ENCODE measurements at places on chromosomes 3 and 15. TPM values are rescaled to one million over a fixed set of nuclear protein-coding genes. Genes with fewer than 3 reads are reported as not detected.

The CCDC9B gene
- total RNA-seq = 0.39 TPM

DNA sequence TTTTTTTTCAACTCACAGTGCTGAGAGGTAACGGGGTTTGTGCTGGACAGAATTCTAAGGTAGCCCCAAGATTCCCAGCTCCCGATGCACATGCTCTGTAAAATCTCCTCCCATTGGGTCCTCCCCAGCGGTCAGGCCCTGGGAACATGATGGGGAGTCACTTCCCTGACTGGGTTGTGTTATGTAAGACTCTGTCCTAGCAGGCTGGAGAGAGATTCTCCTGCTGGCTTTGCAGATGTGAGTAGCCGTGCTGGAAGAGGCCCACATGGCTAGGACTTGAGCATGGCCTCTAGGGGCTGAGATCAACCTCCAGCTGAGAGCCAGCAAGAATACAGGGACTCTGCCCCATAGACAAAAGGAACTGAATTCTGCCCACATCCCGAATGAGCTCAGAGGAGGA is 83.7 kb upstream of the OXTR start:
- H3K4me1 ChIP-seq = no peaks in the 10 kb centered on the region
- H3K36me3 ChIP-seq = no peaks in the 10 kb centered on the region
- no peak for DNase-seq
- no peaks in the 10 kb centered on the region for H3K27me3 ChIP-seq
- no peak overlapping the region for H3K4me3 ChIP-seq
- H3K27ac ChIP-seq = no peak overlapping the region

GRCh38 chr3:69204315-69204957 is 82.0 kb upstream of the LMOD3 start:
- H3K4me1 ChIP-seq = peaks cover 14% of the 10 kb centered on the region
- no peaks in the 10 kb centered on the region for H3K27me3 ChIP-seq

The CFAP91 gene
- total RNA-seq = 0.64 TPM

DNA sequence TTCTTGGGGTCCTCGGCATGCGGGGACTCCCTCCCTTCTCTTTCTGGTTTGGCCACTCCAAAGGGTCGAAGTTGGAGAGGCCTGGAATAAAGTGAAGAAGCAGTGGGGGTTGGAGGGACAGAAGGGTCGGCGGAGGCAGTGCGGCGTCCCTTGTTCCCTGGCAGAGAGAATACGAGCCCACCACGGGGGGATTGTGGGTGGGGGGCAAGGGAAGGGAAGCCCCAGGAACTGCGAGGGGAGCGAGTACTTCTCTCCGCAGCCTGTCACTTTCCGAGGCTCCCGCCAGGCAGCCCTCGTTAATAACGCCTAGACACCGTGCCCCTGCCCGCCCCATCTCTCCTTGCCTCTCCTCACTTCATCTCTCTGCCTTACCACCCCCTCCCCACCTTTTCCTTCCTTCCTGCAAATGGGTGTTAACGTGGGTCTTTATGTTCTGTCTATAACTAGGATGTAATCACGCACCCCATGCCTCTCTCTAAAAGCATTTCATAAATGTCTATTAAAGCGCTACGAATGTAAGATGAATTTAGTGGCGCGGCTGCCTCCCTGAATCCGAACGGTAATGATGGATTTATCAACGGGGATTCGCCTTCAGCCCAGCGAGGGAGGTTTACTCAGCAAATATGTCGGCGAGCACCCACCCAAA is 13.7 kb downstream of the NR2F2 start:
- H3K4me1 ChIP-seq = no peaks in the 10 kb centered on the region
- H3K27me3 ChIP-seq = peaks cover 56% of the 10 kb centered on the region
- no peak overlapping the region for H3K27ac ChIP-seq
- H3K4me3 ChIP-seq = no peak overlapping the region
- H3K36me3 ChIP-seq = no peaks in the 10 kb centered on the region
- DNase-seq = no peak

DNA sequence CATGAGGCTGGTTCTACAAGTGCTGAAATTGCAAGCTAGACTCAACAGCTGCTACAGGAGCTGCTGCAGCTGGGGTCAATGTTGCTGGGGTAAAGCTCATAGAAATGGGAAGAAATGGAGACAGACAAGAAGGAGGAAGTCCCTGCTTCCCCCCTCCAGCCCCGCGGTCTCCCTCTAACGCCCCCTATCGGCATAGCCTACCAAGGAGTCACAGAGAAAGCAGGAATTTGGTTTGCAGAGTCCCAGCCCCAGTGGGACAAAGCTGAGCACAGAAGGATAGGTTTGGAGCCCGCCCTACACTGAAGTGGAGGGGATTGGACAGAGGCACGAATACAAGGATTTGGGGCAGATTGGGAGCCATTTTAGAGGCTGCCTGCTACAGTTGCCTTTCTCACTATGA is 176.9 kb upstream of the ANKRD28 start:
- H3K4me1 ChIP-seq = no peaks in the 10 kb centered on the region
- H3K27ac ChIP-seq = no peak overlapping the region
- no peak overlapping the region for H3K4me3 ChIP-seq
- no peaks in the 10 kb centered on the region for H3K27me3 ChIP-seq
- DNase-seq = no peak

The COX17 gene
- total RNA-seq = 108 TPM

DNA sequence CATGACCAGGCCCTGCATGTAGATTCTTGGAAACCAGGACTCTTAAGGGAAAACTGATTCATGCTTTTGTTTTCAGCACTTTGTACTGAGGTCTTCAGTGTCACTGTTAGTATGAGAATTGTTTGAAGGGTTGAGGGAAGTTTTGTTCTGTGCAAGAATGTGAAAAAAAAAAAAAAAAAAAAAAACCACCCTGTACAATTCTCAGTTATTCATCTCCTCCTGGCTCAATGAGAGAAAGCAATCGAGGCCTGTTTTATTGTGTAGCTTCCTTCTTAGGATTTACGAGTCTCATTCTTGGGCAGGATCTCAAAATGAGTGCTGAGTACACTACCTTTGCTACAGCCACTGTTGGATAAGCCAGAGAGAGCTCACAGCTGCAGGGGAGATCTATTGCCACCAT is 469.5 kb downstream of the CNTN4 start:
- no peak overlapping the region for H3K27ac ChIP-seq
- no peaks in the 10 kb centered on the region for H3K36me3 ChIP-seq
- no peaks in the 10 kb centered on the region for H3K4me1 ChIP-seq
- no peaks in the 10 kb centered on the region for H3K27me3 ChIP-seq

- no peaks in the 10 kb centered on the region for H3K36me3 ChIP-seq
- no peaks in the 10 kb centered on the region for H3K4me1 ChIP-seq
- no peak overlapping the region for H3K27ac ChIP-seq
Measured at GRCh38 chr3:81726735-81727134, 34.7 kb downstream of the GBE1 start.

GRCh38 chr3:128709038-128709437 is 16.9 kb upstream of the RAB7A start:
- no peaks in the 10 kb centered on the region for H3K4me1 ChIP-seq
- H3K27me3 ChIP-seq = no peaks in the 10 kb centered on the region
- no peak overlapping the region for H3K27ac ChIP-seq
- H3K4me3 ChIP-seq = no peak overlapping the region
- no peaks in the 10 kb centered on the region for H3K36me3 ChIP-seq
- no peak for DNase-seq

The STAC gene
- total RNA-seq = not detected

DNA sequence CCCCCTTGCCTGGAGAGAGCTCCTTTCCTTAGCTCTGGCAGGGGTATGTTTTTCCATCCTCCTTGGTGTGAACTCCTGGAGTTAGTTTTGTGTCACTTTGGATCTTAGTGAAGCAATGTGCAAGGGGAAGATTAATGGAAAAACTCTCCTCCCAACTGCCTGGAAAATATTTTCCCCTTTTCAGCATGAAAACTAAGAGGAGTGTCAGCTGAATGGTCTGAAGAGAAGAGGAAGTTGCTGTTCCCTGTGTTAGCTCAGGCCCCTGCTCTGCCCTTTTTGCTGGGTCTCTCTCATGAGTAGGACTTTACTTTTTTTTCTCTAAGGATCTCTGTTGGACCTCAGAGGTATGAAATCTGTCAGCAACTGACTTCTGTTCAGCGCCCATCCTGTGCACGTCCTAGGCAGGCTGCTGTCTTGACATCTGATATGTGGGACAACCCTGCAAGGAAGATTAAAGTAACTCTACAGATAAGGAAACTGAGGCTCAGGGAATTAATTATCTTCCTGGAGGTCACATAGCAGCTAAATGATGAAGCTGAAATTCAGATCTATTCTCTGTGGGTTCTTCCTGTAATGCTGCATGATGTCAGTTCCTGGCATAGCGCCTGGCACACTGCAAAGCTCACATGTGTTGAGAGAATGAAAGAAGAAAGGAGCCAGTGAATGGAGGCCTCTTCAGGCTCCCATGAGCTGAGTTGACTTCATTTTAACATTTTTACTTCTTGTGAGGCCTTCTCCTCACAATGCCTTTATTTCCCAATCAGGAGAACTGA is 109.7 kb upstream of the GALNT15 start:
- H3K4me3 ChIP-seq = no peak overlapping the region
- H3K4me1 ChIP-seq = no peaks in the 10 kb centered on the region
- no peaks in the 10 kb centered on the region for H3K27me3 ChIP-seq
- no peak overlapping the region for H3K27ac ChIP-seq
- no peaks in the 10 kb centered on the region for H3K36me3 ChIP-seq

The PLA2G4D gene
- not detected for total RNA-seq

DNA sequence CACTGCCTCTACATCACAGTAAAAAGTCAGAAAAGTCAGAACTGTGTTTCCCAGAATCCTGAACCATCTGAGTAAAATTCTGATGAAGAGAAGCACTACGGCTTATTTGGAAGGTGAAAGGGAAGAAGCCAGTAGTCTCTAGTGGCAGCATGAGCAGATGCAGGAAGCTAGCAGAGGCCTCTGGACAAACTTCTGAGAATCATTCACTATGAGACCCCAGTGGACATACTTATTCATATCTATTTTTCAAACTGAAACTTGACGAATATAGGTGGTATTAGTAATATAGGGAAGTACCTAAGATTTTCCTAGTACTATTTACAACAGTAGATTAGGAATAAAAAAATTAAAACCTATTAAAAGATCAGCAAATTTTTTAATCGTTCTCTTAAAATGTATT is 272.8 kb upstream of the TTC14 start:
- no peaks in the 10 kb centered on the region for H3K36me3 ChIP-seq
- no peaks in the 10 kb centered on the region for H3K4me1 ChIP-seq
- H3K27me3 ChIP-seq = no peaks in the 10 kb centered on the region

DNA sequence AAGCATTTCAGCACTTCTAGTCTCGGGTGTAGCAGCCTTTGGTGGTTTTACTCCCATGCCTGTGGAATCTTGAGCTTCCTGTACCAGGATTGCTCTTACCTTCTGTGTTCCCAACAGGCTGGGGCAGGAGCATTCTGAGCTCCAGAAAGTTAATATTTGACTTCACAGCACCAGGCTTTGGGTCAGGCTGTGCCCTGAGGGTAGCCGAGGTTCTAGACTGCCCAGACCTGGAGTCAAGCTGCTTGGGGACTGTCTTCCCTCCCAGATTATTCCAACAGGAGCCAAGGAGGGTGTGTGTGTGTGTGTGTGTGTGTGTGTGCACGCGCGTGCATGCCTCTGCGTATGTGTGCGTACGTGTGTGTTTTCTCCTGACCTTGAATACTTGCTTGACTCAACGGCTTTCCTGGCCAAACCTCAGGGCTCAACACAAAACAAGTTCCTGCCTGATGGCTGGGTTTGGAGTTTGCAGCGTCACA is 94.8 kb downstream of the FLNB start:
- H3K27ac ChIP-seq = no peak overlapping the region
- H3K36me3 ChIP-seq = peaks cover 5% of the 10 kb centered on the region
- H3K27me3 ChIP-seq = no peaks in the 10 kb centered on the region
- H3K4me1 ChIP-seq = no peaks in the 10 kb centered on the region
- no peak overlapping the region for H3K4me3 ChIP-seq
- DNase-seq = no peak

The ITIH1 gene
- total RNA-seq = not detected

The CYP1A1 gene
- total RNA-seq = 2.6 TPM

The SLC2A2 gene
- not detected for total RNA-seq

DNA sequence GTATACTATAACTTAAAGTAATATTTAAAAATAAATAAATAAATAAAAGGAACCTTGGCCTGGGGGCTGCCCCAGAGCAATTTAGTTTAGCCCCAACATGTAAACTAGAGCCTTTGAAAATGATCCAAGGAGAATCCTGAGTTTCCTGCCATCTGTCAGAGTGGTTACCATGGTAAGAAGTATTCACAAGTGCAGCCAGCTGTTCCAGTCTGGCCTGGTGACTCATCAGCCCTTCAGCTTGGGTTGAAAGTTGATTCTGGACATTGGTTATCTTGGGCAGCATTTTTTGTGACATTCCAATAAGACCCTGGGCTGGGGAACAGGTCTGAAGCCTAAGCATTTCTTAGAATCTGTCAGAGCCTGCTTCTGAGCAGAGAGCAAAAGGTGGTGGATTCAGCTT is 72.7 kb upstream of the LRTM1 start:
- no peak overlapping the region for H3K4me3 ChIP-seq
- no peaks in the 10 kb centered on the region for H3K36me3 ChIP-seq
- H3K27ac ChIP-seq = no peak overlapping the region
- no peaks in the 10 kb centered on the region for H3K27me3 ChIP-seq
- DNase-seq = no peak

- no peaks in the 10 kb centered on the region for H3K27me3 ChIP-seq
- no peak overlapping the region for H3K4me3 ChIP-seq
- no peak for DNase-seq
- H3K4me1 ChIP-seq = no peaks in the 10 kb centered on the region
- peaks cover 45% of the 10 kb centered on the region for H3K36me3 ChIP-seq
Measured at GRCh38 chr15:64687688-64688087, 87.7 kb downstream of the RBPMS2 start.

- no peak overlapping the region for H3K27ac ChIP-seq
- no peaks in the 10 kb centered on the region for H3K36me3 ChIP-seq
- no peak for DNase-seq
- H3K4me1 ChIP-seq = peaks cover 28% of the 10 kb centered on the region
Measured at GRCh38 chr3:37179144-37179967, 5.0 kb upstream of the LRRFIP2 start.

GRCh38 chr3:126344380-126345041 is 12.7 kb downstream of the KLF15 start:
- no peak for DNase-seq
- H3K36me3 ChIP-seq = no peaks in the 10 kb centered on the region
- no peak overlapping the region for H3K27ac ChIP-seq
- no peaks in the 10 kb centered on the region for H3K27me3 ChIP-seq
- H3K4me1 ChIP-seq = no peaks in the 10 kb centered on the region
- no peak overlapping the region for H3K4me3 ChIP-seq

DNA sequence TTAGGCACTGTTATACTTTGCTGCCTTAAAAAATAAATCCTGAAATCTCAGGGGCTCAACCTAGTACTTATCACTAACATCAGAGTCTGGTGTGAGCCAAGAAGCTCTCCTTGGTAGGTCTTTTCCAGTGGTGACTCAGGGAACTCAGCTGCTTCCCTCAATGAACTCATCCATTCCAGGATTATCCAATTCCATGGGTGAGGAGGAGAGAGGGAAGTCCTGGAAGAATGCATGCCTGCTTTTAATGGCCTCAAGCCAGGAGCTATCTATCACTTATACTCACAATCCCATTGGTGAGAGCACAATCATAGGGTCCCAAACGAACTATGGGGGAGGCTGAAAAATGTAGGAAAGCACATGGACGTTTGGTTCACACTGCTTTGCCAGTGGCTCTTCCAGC is 113.6 kb downstream of the POLR2M start:
- H3K4me3 ChIP-seq = no peak overlapping the region
- no peaks in the 10 kb centered on the region for H3K4me1 ChIP-seq
- no peaks in the 10 kb centered on the region for H3K27me3 ChIP-seq
- H3K36me3 ChIP-seq = no peaks in the 10 kb centered on the region
- no peak for DNase-seq

The GOLGA6L7 gene
- not detected for total RNA-seq

The EPB42 gene
- not detected for total RNA-seq

- no peaks in the 10 kb centered on the region for H3K36me3 ChIP-seq
Measured at GRCh38 chr3:168544097-168544957, 448.6 kb upstream of the GOLIM4 start.

GRCh38 chr15:41952013-41952563 is 20.3 kb downstream of the EHD4 start:
- no peak for DNase-seq
- no peaks in the 10 kb centered on the region for H3K4me1 ChIP-seq
- no peak overlapping the region for H3K4me3 ChIP-seq
